ENCODE measurements at places on chromosomes 2 and 18.

DNA sequence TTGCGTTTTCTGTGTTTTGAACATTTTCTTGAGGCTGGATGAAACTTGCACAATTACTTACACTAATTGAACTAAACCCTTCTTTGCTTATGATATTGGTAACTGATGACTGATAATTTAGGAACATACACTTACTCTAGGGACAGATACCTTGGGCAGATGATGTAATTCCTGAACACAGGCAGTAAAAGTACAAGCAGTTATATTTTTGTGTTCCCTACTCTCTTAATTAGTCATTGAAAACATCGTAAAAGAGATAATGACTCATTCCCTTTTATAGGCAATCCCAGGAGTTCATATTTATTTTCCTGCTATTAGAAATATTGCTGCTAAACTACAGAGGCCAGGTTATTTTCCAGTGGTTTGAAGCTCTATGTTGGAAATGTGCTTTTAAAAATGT, 46.4 kb downstream of the CCDC85A start:
- DNase-seq: peak; percentile 66

DNA sequence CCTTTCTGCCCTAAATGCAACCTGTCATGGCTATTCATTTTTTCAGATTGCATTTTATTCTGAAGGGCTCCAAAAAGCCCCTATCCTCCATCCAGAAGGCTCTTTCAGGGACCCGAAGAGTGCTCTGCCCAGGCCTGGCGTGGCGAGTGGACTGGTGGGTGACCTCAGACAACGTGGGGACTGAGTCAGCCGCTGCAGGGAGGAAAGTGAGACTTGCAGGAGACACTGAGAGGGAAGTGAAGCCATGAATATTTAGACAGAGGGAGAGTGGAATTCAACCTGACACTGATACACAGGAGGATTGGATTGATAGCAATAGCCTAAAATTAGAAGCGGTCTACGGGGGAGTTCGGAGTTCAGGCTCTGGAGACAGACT, 63.6 kb upstream of the SIX2 start:
- no peak for DNase-seq

GRCh38 chr2:234597576-234597861, 100.6 kb upstream of the ARL4C start:
- no peak for DNase-seq

DNA sequence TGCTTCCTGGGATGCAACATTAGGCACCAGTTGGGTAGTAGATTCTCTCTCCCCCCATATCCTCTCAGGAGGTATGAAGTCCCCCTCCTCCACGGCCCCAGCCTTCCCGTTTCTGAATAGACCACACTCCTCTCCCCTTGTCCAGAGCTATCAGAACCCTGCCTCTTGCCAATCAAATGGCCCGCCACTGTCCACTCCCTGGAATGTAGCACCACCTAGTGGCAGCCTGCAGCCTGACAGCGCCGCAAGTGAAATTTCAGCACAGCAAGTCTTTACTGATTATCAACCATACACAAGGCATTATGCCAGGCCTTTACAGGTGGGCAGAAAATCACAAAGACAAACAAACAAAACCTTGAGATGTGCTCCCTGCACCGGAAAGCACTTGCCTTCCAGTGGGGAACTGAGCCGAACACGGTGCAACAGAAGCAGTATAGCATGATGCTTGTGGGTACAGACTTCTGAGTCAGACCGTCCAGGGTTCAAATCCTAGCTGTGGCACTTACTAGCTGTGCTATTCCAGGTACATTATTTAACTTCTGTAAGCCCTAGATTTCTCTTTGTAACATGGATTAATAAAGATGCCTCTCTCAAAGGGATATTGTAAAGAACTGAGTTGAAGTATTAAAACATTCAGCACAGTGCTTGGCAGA, 174.0 kb downstream of the SMAD2 start:
- DNase-seq: peak; percentile 30

- no peak for DNase-seq
Observed at GRCh38 chr2:108552566-108552965, 18.3 kb downstream of the LIMS1 start.

DNA sequence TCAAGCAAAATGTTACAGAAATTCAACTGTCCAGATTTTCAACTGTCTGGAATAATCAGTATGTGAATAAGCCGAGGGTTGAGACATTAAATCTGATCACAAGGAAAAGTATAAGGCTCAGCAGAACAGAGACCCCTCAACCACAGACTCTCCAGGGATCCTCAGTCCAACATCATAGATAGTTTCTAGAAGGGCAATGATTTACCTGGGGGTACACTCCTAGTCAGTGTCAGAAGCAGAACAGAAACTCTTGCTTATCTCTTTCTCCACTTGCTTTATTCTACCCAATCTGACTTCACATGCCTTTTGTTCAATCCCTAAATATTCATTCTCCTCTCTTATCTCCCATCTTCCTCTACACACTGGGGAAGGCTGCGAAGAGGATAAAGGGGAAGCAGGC, 36.4 kb downstream of the ICOS start:
- no peak for DNase-seq

GRCh38 chr2:33370636-33371265, 105.7 kb upstream of the RASGRP3 start:
- no peak for DNase-seq

DNA sequence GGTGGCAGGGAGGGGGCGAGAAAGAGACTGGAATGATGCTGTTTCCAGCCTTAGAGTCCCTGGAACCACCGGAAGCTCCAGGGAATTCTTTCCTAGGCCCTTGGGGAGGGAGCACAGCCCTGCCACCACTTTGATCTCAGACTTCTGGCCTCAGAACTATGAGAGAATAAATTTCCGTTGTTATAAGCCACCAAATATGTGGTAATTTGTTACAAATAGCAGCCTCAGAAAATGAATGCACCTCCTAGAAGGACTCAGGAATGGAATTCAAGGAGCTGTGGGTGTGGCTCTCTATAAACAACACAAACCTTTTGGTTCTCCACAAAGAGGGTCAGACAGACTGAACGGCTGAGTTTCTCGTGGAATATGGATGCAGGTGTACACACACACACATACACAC, 144.5 kb downstream of the ACKR3 start:
- no peak for DNase-seq

- no peak for DNase-seq
Observed at GRCh38 chr2:64226611-64227010, 82.4 kb upstream of the PELI1 start.

- DNase-seq: peak; percentile 44
Observed at GRCh38 chr2:213036836-213037235, 114.6 kb downstream of the IKZF2 start.

GRCh38 chr2:223747392-223748042, 89.9 kb downstream of the AP1S3 start:
- no peak for DNase-seq

DNA sequence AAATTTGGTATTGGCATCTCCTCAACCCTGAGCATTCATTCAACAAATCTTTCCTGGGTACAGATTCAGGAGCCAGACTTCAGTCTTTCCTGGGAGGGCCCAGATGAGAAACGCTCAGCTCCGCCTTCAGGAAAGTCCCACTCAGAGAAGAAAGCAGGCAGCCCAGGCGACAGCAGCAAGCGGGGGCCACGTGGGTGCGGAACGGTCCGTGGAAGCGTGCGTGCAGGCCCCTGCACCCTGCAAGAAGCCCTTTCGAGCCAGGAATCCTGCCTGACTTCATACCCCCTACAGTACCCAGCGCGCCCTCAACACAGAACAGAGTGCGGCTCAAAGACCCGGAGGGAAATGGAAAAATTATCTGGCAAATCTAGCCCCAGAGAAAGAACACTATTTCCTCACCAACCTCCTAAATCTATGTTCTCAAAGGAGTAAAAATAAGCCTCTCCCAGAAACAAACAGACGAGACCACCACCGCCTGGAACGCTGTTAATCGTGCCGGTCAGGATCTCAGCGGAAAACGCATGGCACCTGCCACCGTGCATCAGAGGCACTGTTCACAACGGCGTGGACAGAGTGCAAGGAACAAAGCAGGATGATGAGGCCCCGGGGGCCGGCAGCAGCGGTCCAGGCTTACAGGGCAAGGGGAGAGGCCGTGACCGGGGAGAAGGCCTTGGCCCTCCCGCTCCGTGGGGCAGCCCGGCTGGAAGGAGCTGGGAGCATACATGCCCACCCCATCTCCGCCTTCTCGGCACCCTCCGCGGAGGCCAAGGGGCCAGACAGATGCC, 318.3 kb downstream of the EIPR1 start:
- DNase-seq: no peak

GRCh38 chr2:218022131-218022850, 19.5 kb upstream of the TNS1 start:
- DNase-seq: no peak

GRCh38 chr2:207128867-207129266, 36.9 kb downstream of the KLF7 start:
- DNase-seq: no peak

- no peak for DNase-seq
Observed at GRCh38 chr2:106960683-106961161, 74.8 kb upstream of the ST6GAL2 start.

- peak; percentile 44 for DNase-seq
Observed at GRCh38 chr18:49447810-49448745, 12.4 kb downstream of the DYM start.

DNA sequence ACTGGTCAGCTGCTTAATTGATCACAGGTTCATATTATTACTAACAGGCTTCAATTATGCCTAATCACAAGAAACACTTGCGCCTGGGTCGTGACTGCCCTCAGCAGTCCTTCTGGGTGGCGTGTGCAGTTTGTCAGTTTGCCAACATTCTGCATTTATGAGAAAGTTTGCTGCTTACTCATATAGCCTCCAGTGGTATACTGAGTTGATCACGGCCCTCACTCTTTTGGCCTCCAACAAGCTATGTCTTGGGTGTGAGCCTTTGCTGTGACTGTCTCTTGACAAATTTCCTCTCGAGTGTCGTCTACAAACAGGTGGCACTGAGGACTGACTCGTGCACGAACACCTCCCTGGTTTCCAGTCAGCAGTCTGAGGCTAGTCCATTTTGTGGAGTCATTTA, 27.3 kb downstream of the DCDC2C start:
- no peak for DNase-seq

DNA sequence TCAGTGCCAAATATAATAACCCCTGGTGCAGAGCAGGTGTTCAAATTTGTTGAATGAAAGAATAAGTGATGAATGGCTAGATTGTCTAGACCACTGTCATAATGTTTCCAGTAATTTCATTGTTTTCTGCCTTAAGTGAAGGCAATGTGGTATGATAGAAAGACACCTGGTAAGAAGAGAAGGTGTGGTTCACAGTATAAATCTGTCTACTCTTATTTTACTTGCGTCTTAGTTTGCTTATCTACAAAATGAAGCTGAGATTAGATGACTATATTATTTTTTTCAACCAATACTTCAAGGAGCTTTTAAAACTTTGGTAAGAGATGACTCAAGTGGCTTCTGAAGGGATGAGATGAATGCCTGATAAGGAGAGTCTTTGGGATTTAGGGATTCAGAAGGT, 788.4 kb downstream of the EPHA4 start:
- no peak for DNase-seq

DNA sequence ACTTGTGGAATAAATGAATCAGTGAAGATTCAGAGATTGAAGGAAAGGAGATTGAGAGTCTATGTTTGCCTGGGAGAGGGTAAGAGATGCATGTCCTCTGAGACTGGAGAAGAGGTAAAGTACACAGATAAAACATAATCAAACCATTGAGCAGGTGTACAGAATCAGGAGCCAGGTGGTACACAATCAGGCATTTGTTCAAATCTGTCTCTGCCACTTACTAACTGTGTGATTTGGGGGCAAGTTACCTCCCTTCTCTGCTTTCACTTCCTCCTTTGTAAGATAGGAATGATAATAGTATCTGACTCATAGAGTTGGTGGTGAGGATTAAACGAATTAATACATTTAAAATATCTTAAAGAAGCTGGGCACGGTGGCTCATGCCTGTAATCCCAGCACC, 94.0 kb downstream of the CDK15 start:
- DNase-seq: no peak

GRCh38 chr2:176106581-176107539, at the start of gene HOXD11:
TSS of gene HOXD11 (plus strand) at chr2:176107280. CDS start at chr2:176107356, 76 bp downstream.
- no peak for DNase-seq

DNA sequence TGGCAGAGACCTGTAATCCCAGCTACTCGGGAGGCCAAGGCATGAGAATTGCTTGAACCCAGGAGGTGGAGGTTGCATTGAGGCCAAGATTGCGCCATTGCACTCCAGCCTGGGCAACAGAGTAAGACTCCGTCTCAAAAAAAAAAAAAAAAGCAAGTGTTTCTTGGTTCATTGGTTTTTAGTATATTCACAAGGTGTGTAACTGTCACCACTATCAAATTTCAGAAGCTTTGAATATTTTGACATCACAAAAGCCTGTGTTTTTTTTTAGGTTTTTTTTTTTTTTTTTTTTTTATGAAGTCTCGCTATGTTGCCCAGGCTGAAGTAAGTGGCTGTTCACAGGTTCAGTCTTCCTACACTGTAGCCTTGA, 16.7 kb downstream of the DDX1 start:
- no peak for DNase-seq

DNA sequence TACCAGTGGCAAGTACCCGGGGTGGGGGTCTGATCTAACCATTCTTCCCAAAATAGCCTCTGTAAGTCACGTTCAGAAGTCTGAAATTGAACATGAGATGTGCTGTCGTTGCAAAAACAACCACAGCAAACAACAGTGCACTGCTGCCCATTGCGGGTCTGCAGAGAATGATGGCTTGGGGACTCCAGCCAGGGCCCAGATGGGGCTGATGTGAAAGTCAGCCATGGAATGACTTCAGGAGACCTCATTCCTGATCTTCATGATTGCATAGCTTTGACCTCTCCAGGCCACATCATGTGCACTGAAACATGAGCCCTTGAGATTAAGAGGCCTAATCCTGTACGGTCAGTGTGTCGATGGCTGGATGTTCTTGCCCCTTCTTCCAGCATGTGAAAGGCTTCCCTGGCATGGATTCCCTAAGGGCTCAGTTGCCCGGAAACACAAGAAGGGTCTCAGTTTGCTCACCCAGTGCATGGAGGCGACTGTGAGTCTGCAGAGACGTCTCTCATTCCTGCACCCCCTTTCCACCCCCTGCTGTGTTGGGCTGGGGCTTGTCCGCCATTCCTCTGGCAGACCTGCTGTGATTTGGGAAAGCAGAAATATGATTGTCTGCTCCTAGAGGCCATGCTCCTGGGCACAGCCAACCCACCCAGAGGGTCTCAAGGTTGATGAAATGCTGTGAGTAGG, 191.6 kb downstream of the SEPTIN10 start:
- peak; percentile 23 for DNase-seq

DNA sequence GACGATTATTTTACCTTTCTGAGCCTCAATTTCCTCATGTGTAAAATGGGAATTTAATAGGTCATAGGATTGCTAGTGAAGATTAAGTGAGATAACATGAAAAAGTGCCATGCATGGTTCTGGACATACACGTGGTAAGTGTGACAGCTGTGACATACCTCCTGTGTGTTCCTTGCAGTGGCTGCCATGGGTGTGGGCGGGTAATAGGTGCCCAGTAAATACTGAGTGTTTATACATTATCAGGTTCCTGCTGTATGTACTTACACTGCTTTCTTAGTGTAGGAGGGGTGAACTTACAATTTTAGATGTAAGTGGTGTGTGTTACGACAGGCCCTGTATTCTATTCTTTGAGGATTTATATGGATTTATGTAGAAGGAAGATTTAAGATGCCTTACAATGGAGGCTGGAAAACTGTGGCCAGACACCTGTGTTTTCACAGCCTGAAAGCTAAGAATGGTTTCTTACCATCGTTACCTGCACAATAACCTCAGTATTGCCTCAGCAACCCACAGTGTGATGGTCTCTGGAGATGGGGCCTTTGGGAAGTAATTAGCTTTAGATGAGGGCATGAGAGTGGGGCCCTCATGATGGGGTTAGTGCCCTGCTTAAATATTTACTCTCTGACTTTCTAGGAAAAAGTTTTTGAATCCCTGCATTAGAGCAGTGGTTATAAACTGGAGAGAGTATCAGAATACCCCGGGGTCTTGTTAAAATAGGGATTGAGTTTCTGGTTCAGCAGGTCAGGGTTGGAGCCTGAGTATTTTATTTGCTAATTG, 78.1 kb downstream of the ASAP2 start:
- no peak for DNase-seq

Data from LHCN-M2 (cell line).